Right forelimb (tissue), 1 donor: ENCODE measurements at places on chromosomes 13 and 19.

DNA sequence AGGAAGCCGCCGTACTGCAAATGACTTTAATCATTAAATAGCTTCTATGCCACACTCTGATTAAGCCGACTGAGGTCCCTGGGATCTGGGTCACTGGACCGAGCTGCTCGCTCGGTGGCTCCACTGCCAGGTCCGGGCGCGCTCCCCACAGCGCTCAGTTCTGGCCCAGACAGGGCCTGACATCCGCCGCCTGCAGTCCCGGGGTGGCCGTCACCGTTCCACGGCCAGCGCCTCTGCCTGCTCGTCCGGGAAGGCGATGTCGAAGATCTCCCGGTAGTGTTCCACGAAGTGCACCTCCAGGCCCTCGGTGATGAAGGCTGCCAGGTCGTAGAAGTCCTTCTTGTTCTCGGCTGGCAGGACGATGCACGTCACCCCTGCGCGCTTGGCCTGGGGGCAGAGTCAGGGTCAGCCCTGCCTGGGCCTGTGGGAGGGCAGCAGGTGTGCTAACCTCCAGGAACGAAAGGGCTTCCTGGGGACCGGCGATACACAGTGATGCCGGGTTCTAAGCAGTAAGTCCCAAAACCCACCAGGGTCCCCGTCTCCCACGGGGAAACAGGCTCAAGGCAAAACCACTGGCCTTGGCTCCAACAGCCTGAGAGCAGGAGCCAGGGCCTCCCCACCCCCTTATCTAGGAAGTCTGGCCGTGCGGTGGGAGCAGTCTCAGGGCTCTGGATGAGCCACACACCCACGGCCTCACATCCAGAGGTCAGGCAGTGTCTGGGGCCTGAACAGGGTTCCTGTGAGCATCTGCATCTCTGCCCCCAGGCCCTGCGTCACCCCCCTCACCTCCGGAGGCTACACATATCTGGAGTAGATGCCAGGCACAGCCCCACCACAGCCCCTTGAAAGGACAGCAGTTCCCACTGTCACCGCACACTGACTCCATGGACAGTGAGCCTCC, 2.0 kb downstream of the RPL36 start:
- peak; percentile 44 for DNase-seq

- peak; percentile 48 for DNase-seq
Measured at GRCh38 chr13:30569901-30570576, 47.7 kb upstream of the USPL1 start.

DNA sequence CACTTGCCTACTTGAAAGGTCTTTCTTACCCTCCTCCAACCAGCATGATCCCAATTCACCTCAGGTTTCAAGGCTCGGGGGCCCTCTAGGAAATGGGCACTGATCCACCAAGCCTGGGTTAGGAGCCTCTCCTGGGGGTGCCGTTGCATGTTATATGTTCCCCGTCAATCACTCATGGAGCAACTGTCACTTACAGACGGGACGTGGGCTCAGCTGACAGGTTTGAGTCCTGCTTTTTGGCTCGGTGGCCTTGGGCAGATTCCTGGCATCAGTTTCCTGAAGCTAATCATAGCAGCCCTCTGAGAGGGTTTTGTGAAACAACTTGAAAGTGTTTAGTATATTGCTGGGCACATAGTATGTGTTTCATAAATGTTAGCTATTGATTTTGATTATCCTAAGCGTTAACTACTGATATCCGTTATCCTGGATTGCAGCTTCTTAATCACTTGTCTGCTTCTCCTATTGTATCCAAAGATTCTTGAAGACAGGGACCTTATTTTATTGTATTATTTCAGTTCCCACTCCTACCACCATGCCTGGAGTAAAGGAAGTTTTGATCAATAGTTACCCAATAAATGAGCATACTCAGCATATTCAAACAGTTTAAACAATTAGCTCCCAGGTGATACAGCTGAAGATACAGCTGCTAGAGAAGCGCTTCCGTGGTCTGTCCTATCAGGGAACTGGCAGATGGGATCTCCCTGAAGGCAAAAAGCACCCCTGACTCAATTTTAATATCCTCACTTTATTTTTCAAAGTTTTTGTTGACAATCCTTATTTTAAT, 57.9 kb downstream of the RFC3 start:
- no peak for DNase-seq

- DNase-seq: peak; percentile 26
Measured at GRCh38 chr19:29380581-29380980, 145.2 kb upstream of the VSTM2B start.

GRCh38 chr13:20526664-20527063, 1.0 kb upstream of the CRYL1 start:
- DNase-seq: no peak

DNA sequence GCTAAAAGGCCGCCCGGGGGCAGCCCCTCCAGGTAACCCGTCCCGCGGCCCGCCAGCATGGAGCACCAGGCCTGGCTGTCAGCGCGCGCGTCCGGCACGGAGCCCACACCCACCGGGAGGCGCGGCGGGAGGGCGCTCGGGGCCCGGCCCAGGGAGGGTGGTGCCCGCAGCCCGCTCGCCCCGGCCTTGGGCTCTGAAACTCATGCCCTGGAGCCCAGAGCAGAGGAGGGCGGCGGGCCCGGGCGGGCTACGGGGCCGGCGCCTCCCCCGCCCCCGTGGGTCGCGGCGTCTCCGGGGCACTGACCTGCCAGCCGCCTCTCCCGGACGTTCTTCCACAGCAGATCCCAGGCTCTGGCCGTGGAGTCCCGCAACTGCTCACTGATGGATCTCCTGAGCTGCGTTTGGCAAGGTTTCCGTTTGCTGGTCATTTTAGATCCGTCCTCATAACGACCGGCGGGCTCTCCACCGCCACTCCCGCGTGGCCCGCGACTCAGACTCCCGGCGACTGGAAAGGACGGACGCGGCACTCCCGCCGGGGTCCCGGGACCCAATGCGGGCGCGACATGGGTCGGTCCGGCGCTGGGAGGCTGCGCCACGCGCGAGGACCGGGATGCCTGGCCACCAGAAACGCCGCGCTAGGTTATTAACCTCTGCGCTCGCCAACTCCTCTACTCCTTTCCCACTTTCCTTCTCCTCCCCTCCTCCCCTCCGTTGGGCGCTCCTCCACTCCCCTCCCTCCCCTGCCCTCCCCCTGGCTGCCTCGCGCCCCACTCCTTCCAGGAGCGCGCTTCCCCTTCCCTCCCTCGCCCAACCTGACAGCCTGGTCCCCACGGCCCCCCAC, 64.7 kb upstream of the STARD13 start:
- DNase-seq: peak; percentile 81

- DNase-seq: no peak
Measured at GRCh38 chr13:43996221-43996620, 116.5 kb downstream of the LACC1 start.

DNA sequence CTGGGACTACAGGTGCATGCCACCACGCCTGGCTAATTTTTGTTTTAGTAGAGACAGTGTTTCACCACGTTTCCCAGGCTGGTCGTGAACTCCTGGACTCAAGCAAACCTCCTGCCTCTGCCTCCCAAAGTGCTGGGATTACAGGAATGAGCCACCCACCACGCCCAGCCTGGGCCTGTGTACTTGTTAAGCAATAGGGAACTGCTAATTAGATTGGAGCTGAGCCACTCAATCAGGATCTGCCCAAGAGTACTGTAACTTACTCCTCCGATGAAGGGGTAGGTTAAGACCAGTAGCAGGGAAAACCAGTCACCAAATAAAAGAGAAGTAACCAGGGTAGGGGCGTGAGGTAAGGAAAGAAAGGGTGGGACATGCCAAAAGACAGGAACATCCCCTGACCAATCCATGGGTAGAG, 2.3 kb downstream of the DDX39A start:
- no peak for DNase-seq

- DNase-seq: no peak
Measured at GRCh38 chr13:111278743-111279652, 41.4 kb upstream of the TEX29 start.

DNA sequence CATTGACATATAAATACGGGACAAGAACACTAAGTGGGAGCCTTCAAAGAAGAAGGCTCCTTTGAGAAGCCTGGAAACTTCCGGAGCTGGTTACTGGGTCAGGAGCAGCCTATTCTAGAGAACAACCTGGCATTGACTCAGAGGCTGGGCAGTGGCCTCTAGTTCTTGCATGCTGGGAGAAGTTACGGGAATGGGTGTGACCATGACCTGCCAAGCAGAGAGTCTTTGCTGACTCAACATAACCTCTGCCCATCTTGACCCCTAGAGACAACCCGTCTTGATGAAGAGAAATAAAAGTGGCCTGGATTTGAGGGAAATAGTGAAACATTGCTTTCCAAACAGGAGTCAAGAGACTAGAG, 21.0 kb downstream of the STARD13 start:
- DNase-seq: no peak
